Foreskin melanocyte (primary cell): ENCODE measurements at places on chromosomes 2 and 18.

GRCh38 chr2:62540408-62541168 is 34.6 kb upstream of the TMEM17 start:
- DNase-seq, result no peak

- DNase-seq, result no peak
Observed at GRCh38 chr18:11392292-11392691, 217.1 kb upstream of the SLC35G4 start.

DNA sequence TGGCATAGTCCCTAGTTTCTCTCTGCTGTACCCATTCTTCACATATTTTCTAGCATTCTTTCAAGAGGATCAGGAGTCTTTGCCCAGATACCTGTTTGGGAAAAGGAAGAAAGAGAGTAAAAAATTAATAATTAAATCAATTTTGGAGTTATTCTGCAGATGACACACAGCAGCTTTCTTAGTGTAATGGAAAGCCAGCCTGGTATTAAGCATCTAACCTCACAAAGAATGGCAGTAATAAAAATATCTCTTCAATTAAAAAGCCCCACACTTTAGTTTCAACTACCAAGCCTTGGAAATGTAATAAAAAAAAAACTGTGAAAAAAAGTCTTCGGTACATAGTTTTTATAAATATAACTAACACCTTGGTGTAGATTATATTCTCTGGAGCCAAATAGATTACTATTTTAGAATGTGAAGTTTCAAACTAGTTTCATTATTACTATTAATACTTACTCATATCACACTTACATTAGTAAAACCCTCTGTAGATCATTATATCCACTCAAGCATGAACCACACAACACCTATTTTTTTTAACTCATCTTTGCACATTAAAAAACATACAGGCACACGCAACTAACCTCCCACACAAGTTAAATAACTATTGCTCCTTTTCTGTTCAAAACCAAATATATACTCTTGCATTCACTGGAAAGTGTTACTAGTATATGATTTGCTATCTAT is 90.9 kb downstream of the GPD2 start:
- DNase-seq, result no peak

- DNase-seq, result no peak
Observed at GRCh38 chr18:48794251-48794970, 156.4 kb downstream of the SMAD7 start.

GRCh38 chr18:7221424-7222155 is 9.3 kb upstream of the LRRC30 start:
- peak; percentile 57 for DNase-seq

DNA sequence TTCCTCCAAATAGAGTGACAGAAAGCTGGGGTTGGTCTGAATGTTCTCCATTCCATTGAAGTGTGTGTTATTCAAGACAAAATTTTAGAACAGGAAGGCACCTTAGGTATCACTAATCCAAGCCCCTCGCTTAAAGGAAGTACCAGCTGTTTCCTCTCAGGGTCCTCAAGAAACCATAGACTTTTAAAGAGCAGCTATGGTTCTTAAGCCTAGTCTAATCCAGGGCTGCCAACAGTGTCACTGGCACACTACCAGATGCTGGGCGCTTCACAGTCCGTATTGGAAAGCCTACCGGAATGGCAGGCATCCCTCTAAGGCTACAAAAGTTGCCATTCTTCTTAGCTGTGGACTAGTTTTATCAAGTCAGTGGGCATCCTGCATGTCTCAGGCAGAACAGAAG is 1.9 kb downstream of the NEMP2 start:
- DNase-seq, result no peak

DNA sequence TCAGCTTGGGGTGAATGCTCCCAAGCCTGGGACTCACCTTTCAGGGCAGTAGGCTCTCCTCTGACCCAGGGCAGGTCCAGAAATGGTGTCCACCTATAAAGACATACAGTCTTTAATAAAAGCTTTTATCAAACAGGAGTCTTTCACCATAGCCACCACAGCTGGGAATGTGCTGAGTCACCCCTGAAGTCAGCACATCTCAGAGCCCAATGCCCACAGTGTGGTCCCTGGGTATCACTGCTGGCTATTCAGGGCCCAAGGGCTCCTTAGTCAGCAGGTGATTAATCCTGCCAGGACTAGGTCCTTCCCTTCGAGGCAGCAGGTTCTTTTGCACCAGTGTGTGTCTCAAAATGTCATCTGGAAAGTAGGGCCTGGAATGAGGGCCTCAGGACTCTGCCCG is 181.9 kb downstream of the MEMO1 start:
- DNase-seq, result no peak

DNA sequence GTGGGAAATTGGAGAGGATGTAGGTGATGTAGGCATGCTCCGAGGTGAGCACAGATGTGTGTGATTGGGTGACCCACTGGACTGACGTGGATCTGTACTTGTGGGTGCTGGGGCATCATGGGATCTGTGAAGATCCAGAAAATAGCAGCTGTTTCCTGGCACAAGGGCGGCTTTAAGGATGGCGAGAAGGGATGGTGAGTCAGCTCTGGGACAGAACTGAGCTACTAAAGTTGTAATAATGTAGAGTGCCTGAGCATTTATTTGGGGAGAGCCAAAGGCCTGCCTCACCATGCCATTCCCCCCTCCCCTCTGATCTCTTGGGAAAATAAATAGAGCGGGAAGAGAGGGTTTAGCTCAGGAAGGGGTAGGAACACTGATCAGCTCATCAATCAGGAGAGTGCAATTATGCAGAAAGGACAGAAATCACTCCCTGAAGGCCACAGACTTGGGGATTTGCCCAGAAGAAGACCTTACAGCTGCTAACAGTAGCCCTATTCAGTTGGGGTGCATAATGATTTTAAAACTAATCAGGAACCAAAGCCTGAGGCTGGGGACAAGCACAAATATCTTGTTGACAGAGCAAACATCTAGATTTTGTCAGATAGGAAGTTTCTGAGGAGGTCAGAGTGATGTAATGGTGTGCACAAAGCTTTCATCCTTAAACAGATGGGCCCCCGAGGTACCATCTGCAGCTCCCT is 30.3 kb downstream of the TANC1 start:
- DNase-seq, result peak; percentile 90

GRCh38 chr2:154392256-154392655 is 306.2 kb upstream of the KCNJ3 start:
- no peak for DNase-seq

GRCh38 chr2:216109962-216110614 is 940 bp downstream of the XRCC5 start:
- DNase-seq, result peak; percentile 64

DNA sequence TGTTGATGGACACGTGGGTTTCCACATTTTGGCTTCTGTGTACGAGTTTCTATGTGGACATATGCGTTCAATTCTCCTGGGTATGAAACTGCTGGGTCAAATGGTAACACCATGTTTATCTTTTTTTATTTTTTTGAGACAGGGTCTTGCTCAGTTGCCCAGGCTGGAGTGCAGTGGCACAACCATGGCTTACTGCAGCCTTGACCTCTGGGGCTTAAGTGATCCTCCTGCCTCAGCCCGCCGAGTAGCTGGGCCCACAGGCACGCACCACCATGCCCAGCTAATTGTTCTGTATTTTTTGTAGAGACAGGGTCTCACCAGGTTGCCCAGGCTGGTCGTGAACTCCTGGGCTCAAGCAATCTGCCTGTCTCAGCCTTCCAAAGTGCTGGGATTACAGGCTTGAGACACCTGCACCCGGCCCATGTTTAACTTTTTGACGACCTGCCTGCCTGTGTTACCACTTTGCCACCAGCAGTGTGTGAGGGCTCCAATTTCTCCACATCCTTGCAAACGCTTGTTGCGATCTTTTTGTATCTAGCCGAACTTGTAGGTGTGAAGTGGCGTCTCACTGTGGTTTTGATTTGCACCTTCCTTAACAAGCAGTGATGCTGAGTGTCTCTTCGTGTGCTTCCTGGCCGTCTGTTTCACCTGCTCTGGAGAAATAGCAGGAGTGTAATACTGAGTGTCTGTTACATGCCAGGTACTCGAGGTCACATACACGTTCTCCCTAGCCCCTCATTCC is 6.9 kb downstream of the HSBP1L1 start:
- no peak for DNase-seq

DNA sequence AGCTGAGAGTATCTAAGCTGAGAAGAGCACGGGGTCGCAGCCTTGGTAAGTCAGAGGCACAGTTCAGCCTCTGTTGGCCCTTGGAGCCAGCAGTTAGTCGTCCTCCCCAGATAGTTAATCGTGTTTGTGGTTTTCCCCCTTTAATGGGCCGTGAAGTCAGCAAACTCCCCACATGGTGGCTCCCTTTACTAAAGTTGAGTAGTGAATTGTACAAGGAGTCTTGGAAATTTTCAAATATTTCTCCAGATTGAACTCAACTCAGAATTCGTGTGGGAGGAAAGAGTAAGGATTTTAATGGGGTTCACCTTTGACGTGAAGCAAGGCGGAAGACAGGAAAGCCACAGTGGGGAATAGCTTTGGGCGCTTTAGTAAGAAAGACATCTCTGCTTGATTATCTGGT is 2.4 kb upstream of the ADCYAP1 start:
- DNase-seq, result no peak
